WTC11 (cell line): ENCODE measurements at places on chromosomes 11 and 22.

DNA sequence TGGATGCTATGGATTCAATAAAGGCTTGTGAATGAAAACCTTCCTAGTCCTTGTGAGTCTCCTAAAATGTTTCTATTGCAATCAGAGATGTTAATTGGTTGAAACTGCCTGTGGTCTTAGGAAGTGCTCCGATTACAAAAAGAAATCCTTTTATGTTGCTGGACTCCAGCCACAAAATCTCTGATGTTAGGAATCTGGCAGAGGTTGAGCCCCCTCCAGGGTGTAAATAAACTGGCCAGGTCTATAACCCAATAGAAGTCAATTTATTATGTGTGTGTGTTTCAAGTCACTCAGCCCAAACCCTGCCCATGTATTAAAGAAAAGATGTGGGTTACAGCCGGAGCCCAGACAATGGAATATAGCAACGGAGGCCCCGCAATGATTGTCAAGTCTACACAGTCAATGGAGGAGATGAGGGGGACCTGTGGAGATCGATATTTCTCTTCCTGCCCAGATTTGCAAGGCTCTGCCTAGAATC is 218.1 kb upstream of the SORL1-AS1 start:
- no peak for DNase-seq

GRCh38 chr11:128302425-128303186 is 284.8 kb downstream of the ETS1 start:
- DNase-seq: no peak

DNA sequence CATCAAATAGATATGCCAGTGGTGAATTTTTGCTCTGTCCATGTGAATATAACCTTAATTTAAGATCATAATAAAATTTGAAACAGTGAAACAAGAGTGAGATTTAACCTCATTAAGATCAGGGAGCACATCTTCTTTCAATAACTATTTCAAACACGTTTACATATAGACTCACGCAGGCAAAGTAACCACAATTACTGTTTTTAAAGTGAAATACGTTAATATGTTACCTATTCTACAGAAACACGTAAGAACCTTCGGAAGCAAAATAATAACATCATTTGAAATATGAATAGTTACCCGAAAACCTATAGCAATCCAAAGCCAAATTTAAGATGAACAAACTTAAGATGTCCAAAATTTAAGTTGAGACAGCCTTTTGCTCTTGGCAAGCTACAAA is 136.2 kb upstream of the ZC3H12C start:
- no peak for DNase-seq

DNA sequence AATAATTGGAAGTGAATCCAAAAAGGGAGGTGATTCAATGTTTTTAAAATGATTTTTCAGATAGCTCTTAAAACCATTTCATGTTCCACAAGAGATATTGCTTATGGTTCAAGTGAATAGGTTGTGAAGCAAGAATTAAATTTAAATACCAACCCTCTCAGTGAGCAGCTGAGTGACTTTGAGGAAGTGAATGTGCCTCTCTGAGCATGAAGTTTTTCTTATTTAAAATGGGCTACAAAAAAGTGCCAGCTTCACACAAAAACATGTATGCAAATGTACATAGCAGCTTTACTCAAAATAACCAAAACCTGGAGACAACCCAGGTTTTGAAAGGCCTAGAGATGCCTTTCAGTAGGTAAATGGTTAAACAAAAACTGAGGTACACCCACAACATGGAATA is 35.5 kb upstream of the GAB4 start:
- DNase-seq: no peak

DNA sequence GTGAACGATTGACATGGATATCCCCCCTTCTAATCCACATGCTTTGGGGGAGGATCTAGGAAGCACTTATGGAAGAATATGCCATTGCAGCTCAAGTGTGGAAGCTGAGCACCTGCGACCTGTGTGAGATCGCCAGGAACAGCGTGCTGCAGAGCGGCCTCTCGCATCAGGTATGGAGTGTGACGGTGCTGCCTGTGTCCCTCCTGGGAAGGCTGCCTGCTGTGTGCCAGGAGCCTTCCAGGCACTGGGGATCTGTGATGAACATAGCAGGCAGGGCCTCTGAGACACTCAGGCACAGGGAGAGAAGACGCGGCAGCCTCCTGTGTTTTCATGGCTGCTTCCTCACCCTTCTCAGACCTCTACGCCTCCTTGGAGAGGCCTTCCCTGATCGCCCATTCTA is 36.5 kb downstream of the RNF141 start:
- no peak for DNase-seq

GRCh38 chr22:49546811-49547585 is 280.7 kb downstream of the BRD1 start:
- DNase-seq: peak; percentile 1
